ENCODE measurements at places on chromosomes 4 and X.

DNA sequence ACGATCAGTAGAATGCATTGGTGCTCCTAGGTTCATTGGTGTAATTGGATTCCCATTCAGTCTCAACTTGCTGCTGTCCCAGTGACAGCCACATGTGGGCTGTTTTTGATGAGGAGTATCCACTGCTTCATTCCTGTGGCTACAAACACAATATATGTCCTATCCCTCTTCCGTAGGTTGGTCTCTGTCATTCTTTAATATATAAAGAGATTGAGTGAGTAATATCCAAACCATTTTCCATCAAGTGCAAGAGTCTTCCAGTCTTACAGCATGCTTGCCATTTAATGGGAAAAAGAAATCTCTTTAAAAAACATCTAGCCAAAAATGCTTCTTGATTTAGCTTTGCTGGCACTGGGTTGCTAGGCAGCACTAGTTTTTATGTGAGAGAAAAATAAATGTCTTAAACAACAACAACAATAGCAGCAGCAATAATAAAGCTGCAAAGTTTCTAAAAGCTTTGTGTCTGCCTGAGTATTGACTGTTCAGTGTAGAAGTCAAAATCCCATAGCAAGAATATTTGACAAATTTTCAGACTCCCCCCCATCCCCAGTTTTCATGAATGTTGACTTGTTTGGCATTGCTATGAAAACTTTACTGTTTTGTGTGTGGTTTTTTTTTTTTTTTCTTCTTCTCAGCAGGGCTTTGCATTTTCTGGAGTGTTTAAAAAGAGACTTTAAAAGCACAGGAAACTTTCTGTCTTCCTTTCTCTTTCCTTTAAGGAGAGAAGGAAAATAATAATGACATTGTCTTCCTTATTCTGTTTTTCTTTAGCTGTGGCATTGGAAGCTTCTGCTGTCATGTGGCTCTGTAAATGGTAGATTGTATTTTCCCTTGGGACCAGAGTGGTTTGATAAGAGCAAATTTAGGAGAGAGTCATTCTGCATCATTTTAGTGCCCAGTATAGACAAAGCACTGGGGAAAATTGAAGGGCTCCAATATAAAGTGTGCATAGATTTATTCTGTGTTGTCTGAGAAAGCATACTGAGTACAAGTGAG lies 244.3 kb downstream of the ARHGAP10 start:
- no peak for DNase-seq

GRCh38 chr4:25020236-25020635 lies 10.5 kb downstream of the LGI2 start:
- no peak for DNase-seq

- DNase-seq = no peak
Observed at GRCh38 chr4:128241425-128241913, 46.1 kb downstream of the PGRMC2 start.

DNA sequence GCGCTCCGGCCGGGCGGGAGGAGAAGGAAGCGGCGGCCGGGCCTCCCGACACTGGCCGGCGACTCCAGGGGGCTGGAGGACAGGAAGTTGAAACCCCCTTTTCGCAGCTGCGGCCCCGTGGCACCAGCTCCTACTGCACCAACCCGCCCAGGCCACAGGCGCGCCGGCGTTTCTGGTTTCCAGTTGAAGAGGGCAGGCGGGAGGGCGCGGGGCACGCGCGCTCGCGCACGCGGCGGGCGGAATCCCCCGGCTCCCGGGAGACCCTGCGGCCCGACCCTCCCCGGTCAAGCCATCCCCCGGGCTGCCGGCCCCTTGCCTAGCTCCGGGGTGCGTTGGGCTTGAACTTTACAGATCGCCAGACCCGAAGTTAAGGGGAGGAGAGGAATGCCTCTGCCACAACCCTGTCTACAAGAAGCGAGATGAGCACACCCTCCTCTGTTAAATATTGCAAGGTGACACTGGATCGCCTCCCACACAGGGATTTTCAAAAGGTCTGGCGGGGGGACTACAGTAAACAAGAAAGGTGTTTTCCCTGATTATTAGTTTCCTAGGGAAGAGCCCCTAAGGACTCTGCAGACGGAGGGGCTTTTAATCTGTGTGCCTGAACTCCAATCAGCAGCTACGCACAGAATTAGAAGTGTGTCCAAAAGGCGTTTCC lies 1.4 kb downstream of the ELOVL6 start:
- peak; percentile 46 for DNase-seq

DNA sequence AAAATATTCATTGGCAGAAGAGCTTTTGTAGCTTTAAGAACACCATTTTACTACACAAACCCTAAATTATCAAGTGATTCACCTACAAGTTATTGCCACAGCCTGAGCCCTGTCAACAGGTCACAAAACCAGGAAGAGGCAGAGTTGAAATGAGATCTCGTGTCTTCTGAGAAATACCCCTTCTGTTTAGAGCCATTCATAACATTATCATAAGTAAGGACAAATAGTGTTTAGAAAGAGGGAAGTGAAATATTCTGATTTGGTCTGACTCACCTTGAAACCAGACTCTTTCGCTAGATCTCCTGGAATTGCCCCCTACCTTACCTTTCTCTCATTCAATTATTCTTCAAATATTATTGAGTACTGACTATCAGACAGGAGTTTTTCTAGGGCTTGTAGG lies 5.9 kb downstream of the ETDB start:
- DNase-seq = no peak

DNA sequence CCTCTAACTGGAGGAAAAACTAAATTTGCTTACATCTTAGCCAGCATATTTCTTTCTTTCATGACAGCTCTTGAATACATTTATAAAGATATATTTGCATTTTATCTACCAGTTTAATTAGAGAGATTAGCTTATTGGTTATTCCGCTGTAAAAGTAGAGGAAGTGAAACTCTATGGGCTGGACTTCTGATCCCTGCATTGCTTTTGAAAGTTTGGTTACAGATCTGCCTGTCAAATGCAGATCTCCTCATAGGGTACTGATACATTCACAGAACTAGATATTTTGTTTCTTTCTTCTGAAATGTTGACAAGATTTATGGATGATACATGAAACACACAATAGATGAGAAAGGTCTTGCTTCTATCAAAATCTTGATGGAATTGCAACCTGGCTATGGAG lies 581.4 kb upstream of the AADAT start:
- DNase-seq = no peak

GRCh38 chr4:555566-556275 lies 20.4 kb downstream of the TMEM271 start:
- DNase-seq = no peak

DNA sequence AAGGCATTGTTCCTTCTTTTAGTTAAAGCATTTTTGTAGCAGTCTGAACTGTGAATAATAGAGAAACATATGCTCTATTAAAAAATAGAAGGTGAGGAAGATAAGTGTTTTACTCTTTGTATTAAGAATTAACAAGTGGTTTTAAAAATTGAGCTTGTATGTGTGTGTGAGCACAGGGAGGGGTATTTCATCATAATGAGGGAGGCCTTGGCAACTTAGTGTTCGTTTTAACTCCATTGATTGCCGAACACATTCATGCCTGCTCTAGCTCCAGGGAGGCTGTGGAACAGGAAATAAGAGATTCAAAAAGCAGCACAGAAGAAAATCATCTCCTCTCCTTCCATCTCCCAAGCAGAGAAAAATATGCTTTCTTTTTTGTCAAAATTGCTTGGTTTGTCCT lies 14.8 kb downstream of the SHROOM3 start:
- no peak for DNase-seq

DNA sequence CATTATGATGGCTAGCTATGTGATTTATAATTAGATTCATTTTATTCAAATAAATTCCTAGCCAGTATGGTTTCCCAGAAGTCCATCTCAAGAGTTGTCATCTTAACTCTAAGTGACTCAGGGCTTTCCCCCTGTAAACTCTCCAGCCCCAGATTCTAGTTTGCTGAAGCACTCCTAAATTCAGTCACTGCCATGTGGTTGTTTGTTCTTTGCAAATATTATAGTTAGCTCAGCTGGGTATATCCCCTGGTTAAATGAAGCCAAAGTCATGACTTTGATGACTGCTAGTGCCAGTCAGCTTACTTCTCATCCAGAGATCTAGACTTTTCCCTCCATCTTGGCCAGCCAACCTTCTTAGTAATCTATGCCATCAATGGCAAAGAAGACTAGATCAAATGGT lies 126.0 kb downstream of the GRIA3 start:
- DNase-seq = no peak

DNA sequence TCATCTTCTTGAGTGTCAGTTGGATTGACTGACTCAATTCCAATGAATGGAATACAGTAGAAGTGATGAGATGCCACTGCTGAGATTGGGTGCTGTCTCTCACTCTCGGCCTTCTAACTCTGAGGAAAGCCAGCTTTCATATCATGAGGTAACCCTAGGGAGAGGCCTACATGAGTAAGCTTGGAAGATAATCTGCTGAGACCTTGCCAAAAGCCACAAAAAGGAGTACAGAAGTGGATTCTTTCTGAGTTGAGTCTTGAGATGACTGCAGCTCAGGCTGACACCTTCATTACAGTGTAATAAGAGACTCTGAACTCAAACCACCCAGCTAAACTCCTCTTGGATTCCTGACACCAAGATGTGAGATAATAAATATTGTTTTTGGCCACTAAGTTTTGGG lies 537.4 kb upstream of the MAGEB18 start:
- DNase-seq = no peak

DNA sequence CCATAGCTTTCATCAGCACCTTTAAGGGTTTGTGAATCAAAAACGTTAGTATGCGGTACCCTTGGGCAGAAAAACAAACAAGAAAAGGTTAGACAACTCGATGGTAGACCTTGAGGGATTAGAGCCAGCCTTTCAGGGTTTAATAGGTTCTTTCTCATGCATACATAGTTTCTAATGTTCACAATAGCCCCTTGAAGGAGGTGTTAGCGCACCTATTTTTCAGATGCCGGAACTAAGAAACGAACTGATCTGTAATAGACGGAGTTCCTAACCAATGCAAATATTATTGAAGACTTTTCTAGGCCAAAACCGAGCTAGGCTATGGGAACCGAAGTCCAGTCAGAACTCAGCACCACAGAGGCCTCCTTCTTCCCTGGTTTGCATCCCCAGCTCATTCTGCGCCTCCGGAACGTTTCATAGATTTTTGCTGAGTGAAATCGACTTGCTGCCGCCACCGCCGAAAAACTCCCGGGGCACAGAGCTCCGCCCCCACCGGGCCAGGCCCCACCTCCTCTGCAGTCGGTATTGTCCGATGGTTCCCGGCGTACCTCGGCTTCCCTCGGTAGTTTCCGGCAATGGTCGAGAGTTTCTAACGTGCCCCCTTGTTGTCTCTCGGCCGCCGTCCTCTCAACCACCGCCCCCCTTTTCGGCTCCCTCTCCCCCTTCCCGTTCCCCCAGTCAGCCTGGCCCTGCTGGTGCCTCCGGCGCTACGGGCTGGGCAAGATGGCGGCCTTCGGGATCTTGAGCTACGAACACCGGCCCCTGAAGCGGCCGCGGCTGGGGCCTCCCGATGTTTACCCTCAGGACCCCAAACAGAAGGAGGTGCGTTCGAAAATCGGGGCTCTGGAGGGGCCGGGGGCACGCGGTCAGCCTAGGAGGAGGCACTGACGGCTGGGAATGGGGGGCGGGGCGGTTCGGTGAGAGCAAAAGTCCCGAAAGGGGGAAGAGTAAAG lies at the start of gene MED12:
Gene MED12, plus strand, starts transcription at position 565 of the 953 bp plus-strand sequence. Its CDS starts 159 bp downstream, at position 724.
- peak; percentile 77 for DNase-seq

DNA sequence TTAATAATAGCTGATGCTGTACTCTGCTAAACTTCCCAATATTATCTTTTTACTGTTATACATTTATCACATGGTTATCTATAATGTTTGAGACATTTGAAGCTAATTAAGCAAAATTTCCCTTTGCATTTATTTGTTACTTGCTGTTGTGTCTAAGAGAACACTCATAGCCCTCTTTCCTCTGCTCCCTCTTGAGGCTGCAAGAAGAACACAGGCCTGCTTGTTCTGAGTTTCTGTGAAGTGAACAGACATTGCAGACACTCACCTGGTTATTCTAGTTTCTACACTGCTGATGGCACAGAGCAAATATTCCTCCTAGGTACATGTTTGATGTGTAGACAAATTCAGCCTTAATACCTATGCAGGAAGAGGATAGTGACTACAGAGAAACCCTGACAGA lies 367.8 kb downstream of the GASK1B start:
- no peak for DNase-seq

GRCh38 chr4:186201535-186202230 lies 10.3 kb downstream of the CYP4V2 start:
- DNase-seq = peak; percentile 16

DNA sequence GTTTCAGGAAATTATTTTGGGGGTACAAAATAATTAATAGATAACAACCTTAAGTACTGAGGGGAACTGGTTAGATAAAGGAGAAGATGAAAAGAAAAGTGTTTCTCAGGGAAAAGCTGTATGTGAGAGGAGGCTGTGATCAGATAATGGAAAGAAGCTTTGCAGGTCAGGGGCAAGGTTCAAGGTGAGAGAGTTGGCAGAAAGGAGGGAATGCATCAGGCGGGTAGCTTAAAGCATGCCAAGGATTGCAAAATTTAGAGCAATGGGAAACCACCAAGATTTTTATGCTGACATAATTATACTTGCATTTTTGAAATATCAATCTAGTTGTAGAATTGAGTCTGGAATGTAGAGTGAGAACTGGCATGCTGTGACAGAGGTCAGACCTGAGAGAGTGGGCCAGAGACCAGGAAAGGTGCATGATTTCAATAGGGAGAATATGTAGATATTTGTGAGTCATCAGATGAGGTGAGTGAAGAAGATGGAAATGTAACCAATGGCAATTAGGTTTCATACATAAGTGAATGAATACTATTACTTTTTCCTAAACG lies 508.7 kb downstream of the TRIML1 start:
- DNase-seq = no peak

DNA sequence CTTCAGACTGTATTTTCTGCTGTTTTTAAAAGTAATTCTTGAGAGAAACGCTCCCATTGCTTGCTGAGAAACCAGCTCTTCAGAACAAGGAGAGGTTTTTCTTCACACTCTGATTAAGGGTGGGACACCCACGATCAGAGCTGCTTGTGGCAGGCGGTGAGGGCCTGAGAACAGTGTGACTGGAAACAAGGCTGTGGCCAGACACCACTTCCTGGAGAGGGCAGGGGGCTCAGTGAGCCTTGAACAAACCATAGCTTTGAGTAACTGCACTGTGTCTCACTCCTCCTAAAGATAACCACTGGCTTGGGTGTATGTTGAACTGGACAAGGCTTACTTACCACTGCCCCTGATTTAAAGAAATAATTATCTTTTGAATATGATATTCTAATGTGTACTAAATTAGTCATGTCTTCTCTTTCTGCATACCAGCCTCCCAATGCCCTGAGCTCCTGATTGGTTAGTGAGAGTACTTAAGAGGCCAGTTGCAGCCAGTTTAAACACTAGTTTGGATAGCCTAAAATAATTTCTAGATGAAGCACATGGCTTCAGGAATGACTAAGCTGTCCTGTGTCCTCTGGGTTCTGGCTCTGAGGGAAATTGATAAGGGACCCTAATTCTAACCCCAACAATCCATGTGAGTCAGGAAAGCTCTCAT lies 3.7 kb upstream of the GPR82 start:
- peak; percentile 38 for DNase-seq

DNA sequence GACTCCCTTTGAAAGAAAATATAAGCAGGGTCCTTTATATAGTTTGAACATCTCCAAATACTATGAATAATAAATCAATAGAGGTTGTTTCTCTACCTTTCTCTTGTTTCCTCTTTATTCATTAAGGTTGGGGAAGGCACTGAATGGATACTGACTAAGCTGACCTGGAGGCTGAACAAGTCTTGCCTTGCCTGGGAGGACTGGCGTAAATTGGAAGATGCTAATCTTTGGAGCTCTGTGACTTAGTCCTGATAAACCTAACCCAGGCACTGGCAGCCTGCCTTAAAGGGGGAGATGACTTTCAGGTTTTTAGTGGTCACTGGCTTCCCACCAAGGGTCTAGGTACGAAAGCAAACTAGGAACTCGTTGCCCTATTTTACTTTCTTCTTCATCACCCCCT lies 10.5 kb downstream of the CCDC160 start:
- DNase-seq = no peak

Measured in effector memory CD8-positive, alpha-beta T cell (primary cell).